WERI-Rb-1 (cell line): ENCODE measurements at places on chromosomes 4 and X.
A peak's percentile ranks its signal among the peaks of the same experiment; 100 is the strongest.

DNA sequence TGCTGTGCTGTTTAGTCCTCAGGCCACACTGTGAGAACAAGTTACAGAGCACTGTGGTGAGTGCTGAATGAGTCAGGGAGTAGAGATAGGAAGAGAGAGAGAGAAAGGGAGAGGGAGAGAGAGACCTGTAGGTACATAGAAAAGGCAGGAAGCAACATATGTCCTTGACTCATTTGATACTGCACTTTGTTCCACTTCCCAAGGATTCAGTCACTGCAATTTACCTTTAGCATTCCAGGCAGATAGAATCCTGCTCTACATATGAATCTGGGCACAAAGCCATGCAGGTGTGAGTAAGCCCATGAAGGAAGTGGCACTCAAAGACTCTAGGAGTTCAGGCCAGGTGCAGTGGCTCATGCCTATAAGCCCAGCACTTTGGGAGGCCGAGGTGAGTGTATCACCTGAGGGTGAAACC, 1.0 kb upstream of the DAPP1 start:
- no peak for DNase-seq

DNA sequence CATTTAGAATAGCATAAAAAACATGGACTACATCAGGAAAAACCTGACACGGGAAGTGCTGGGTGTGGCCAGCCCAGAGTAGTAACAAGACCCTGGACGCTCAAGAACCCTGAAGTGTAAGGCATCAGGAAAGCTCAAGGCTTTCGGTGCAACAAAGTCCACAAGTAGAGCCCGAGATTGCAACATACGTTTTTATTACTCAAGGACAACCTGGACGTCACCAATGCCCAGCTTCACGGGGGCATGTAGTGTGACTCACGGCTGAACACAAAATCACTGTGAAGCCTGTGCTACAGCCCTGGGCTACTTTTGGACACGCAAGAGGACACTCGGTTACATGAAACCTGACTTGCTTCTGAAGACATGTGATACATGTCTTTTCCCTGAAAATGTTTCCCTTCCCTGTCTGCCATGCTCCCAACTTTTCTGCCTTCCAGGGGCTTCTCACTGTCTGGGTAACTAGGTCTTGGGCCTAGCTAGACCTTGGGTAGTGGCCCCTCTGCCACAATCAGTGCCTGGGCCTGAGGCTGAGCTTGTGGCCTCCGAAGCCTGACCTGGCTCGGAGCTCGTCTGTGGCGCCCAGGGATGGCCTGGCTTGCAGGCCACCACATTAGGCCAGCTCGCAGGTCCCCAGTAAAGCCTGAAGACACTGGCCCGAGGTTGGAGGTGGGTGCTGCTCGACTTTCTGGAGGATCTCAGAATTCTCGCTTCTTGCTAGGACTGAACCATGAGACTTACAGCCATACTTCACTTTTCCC, 9.2 kb downstream of the IRAK1 start:
- no peak for DNase-seq

- DNase-seq: no peak
Observed at GRCh38 chr4:100081491-100081890, 108.8 kb downstream of the DDIT4L start.

DNA sequence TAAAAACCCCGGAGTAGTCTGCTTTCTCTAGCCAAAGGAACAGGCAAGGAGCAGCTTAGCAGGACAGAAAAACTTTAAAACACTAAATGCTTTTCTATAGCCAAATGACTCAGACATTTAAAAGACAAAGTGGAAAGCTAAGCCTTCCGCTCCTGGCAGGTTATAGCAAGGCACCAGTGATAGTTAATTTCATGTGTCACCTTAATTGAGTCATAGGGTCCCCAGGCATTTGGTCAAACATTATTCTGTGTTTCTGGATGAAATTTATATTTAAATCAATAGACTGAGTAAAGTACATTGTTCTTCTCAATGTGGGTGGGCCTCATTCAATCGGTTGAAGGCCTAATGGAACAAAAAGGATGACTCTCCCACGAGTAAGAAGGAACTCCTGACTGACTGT, 885.7 kb upstream of the ADGRL3 start:
- no peak for DNase-seq

DNA sequence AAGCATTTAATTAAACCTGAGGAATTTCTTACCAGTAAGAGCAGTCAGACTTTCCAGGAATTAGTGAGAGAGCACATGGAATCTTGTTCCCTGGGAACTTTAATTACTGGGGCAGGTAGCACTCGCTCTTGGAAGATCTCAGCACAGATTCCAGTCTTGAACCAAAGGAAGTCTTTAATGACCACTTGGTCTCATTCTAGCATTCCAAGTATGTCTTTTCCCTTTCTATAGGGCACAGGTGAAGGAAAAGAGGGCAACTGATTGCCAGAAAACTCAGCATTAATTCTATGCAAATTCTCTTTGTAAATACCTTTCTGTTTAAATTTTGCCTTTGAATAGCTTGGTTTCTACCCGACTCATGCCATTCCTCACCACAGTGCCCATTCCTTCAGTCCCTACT, 236.6 kb downstream of the LDB2 start:
- DNase-seq: no peak

- no peak for DNase-seq
Observed at GRCh38 chr4:84481077-84481859, 17.8 kb downstream of the NKX6-1 start.

- DNase-seq: no peak
Observed at GRCh38 chr4:8856835-8857621, 14.6 kb downstream of the HMX1 start.

DNA sequence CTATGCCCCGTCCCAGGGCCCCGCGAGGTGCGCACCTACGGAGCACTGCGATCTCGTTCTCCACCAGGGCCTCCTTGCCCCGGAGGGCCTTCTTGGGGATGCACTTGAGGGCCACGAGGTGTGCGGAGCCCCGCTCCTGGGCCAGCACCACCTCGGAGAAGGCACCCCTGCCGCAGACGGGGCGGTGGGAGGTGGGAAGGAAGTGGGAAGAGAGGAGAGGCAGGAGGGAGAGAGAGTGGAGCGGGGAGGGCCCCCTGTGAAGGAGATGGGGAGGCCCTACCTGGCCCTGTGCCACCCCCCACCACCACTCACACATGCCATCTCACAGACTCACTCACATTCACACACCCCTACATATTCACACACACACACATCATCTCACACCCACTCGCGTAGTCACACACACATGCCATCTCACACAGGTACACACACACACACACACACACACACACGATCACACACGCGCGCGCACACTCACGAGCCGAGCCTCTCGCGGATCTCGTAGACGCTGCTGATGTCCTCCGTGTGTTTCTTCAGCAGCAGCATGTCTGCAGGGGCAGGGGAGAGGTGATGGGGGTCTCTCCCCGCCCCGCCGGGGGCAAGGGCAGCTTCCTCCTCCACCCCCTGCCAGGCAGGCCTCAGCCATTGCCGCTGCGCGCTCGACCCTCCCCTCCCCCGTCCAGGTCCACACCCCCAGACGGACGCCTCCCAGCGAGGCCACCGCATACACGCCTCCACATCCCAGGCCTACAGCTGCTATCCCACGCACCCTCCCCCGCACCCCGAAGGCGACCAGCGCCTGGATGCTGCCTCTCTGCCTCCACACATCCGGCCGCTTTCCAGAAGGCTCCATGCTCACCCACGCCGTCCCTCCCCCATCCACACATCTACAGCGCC, 834 bp downstream of the PNCK start:
- peak; percentile 54 for DNase-seq

DNA sequence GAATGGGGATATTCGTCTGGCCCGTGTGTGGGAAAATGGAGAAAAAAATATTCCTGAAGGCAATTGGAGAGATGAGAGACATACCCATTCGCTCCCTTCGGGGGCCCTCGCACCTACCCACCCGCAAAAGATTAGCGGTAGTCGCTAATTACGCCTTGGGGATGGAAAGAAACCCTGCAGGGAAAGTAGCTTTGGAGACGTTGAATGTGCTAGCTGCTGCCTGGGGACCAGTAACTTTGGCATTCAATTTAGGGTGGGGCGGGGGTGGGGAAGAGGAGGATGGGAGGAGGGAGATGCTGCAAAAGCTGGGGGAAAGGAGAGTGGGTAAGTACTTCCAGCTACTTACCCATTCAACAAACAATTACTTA, 407 bp upstream of the ZC4H2 start:
- no peak for DNase-seq
